ENCODE measurements at places on chromosomes 2 and 18. TPM values are rescaled to one million over a fixed set of nuclear protein-coding genes. Genes with fewer than 3 reads are reported as not detected.

RIT2 gene
- polyA plus RNA-seq = 1.9 TPM

REG3G gene
- polyA plus RNA-seq = 5.0 TPM

GKN1 gene
- not detected for polyA plus RNA-seq

ACVR1C gene
- polyA plus RNA-seq = 25.6 TPM

MYCN gene
- polyA plus RNA-seq = 17.9 TPM

GRCh38 chr2:15577071-15577735 lies 14.5 kb upstream of the DDX1 start:
- DNase-seq = peak; percentile 83

DNA sequence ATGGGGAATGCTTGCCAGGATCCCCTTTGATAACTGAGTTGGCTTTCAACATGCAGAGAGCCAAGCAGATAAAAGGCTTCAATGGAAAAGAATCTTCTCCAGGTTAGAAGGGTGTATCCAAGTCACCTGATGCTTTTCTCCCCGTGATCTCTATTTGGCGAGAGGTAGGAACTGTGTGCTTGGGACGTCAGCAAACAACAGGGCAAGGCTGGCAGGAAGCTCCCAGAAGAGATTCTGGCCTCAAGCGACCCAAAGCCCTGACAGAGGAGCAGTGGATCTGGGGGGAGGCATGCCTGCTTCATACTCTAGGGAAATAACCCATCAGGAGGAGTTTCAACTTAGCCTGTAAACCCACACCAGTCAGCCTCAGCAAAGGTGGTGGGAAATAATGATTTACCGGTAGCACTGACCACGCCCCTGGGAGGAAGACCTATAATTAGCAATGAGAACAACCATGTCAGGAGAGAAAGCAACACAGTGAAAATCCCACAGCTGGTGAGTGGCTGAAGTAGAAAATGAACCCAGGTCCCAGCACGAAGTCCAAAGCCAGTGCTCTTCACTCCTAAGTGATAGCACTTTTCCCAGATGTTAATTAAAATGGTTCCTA lies 76.3 kb upstream of the SEC11C start:
- DNase-seq = peak; percentile 21

GRCh38 chr18:36327352-36328316 lies 30.1 kb downstream of the FHOD3 start:
- no peak for DNase-seq

DNA sequence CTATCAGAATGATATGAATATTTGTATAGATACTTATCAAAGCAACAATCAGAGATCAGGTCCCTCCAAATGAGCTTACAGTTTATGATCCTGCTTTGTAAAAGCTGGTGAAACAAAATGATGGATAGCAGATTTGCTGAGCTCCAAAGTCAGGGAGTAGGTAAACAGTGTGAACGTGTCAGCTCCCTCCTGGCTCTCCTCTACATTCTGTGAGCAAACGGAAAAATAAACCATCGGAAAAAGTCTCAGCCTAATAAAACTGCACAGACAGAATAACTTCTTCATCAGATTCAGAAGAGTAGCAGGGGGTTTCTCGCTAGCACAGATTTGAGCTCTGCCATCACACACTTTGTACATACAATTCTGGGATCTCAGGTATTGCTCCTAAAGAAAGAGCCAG lies 51.3 kb downstream of the BCL11A start:
- no peak for DNase-seq

DNA sequence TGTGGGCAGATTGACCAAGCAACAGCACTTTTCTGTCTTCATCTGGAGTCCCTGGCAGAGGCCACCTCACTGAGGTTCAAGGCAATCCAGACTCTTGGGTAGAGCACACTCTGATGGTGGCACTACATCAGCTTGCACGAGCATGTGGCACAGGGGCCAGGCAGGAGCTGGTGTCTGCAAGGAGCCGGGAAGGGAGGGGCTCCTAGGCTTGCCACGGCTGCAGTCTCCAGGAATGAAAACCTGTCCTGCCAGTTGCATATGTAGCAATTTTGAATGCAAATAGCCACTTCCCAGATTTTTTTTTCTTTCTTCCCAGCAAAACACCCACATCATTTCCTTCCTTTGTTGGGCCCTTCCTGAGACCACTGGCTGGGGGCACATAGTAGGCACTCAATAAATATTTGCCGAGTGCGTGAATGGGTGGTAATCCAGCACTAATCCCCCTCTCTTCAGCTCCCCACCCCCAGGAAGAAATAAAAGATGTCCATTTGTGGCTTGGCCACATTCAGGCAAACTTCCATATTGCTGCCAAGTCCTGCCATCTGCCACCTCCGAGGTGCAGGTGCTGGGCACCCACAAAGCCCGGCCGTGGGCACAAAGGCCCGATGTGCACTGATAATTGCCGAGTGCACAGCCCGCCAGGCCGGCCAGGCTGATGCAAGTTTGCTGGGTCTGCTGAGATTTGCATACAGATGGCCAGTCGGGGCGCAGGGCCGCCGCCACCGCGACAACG lies 72.4 kb downstream of the MYCN start:
- DNase-seq = peak; percentile 79

DNA sequence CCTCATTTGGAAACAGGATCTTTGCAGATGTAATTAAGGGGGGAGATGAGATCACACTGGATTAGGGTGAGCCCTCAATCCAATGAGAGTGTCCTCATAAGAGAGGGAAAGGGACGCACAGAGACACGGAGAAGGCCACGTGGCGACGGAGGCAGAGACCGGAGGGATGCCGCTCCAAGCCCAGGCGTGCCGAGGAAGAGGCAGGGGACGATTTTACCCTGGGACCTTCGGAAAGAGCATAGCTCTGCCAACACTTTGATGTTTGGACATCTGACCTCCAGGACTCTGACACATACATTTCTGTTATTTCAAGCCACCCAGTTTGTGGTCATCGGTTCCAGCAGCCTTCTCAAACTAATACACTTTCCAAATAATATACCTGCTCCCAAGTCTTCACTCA lies 84.4 kb upstream of the ZCCHC2 start:
- no peak for DNase-seq

DNA sequence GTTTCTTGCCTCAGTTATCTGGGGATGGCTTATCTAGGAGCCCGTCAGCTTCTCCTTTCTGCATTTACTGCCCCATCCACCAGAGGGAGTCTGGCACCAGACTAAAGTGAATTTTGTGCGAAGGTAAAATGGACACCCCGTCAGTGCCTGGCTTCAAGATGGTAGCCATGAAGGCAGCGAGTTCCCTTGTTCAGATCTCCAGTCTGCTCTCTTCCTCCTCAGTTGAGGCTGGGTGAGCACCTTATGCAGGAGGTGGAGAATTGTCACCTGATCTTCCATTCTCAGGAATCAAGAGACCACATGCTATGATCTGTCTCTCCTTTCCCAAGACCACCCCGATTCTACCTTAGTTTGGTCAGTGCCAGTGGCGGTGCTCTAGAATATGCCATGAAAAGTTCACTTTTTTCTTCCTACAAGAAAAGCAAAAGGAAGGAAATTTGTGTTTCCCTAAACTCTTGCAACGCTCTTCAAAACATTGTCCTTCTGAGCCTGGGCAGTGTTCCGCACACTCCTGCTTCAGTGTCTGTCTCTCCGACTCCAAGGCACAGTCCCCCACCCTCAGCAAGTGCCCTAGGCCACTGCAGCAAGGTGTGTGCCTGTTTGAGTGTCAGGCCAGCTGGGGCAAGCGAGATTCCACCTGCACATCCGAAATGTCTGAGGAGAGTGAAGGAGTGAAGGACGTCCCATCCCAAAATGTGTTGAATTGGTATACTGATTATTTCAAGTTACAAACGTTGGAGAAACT lies 168.6 kb downstream of the SS18 start:
- DNase-seq = no peak

DNA sequence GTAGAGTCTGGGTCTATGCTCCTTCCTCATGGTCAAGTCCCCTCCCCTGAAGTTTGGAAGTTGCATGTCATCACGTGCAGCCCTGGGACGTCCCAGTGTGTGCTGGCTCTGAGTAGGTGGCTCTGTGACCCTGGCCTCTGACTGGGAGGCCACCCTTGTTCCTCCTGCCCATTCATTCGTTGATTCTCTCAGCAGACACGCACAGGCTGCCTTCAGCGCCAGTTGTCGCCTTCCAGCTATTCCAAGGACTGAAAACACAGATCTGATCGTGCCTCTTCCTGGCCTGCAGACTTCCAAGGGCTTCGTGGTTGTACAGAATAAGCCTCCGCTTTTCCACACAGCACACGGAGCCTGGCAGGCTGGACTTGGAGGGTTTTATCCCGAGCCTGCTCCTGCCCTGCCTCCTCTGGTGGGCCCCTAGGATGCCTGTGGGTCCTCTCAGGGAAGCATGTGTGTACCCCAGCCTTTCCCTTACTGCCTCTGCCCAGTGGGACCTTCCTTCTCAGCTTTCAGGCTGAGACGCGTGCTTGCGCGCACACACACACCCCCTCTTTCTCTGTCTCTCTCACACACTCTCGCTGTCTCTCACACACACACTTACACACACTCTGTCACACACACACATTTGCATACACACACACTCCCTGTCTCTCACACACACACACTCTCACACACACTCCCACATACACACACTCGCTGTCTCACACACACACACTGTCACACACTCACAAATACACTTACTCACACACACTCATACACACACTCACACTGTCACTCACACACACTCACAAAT lies 17.7 kb downstream of the SH3BP4 start:
- DNase-seq = no peak

DNA sequence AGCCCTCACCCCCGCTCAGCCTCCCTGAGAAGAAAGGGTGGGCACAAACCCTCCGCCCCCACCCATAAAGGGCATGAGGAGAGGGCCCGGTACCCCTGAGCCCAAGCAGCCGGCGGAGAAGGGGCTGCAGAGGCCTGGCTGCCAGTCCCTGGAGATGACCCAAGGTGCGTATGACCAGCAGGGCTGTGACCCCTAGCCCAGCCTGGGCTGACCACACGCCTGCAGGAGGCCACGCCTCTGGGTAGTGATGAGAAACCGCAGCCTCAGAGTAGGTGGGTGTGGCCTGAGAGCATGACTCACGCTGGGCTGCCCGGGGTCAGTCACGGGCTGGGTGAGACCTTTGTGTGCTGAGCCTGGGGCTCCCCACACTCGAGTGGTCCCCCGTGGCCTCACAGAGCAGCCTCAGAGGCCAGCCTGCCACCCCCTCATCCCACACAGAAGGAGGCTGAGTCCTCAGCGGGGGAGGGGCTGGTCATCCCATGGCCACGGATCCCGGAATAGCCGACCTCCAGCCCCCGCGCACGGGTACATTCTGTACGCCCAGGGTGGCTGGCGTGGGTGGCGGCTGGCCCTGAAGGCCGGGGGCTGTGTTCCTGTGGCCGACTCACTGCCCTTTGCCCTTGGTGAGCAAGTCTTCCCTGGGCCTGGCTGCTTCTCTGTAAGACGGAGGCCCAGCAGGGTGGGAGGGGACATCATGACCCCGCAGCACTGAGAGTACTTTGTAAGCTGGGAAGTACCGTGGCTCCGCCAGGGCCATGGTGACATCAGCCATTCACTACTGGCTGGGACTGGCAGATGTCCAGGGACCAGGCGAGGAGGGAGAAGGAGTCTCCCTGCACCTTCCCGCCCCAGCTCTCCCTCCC lies 110.8 kb upstream of the OTOS start:
- DNase-seq = peak; percentile 91

GRCh38 chr18:21330122-21330701 lies 88.2 kb downstream of the GREB1L start:
- DNase-seq = peak; percentile 86

DNA sequence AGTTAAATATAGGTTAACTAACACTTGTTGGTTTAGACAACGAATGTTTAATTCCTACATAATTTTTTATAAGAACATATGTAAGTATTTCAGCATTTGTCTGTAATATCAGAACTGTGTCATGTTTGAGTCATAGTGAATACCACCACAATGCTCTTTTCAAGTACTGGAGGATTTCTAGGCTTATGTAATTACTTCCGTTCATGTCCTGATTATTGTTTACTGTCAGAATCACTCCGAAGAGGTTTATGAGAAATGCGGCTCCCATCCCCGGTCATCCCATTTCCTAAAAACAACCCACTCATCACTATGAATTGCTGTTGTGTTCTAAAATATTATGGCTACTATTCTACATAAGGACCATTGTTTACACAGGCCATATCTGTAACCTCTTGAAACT lies 45.1 kb downstream of the CDH19 start:
- DNase-seq = no peak

GRCh38 chr2:71380665-71381064 lies 49.1 kb downstream of the ZNF638 start:
- DNase-seq = no peak

DNA sequence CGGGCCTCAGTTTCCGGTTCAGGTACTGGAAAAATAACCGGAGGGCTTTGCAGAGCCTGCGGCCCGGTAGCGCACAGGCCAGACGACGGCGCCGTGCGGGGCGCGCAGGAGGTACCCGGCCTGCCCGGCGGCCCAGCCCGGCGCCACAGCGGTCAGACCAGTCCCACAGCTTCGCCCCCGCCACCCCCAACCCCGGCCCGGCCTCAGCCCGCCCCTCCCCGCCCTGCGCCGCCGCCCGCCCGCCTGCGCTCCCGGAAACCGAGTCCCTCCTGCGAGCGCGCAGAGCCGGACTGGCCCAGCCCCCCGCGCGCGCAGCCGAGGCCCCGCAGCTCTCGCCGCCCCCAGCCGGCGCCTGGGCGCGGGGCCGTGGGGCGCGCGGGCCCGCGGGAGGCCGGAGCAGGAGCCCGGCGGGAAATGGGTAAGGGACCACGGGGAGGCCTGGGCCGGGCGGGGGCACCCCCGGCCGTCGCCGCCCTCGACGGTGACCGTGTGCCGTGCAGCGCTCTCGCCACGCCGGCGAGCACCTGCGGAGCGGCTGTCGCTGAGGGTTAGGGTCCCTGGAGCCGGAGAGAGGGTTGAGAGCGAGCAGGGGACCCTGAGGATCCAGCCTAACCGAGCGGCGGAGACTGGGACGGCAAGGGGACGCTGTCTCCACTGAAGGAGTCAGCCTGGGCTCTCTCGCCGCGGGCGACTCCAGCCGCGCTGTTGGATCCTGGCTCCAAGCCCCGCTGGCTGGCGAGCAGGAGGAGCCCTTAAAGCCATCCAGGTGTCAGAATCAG lies 16.5 kb upstream of the PSD4 start:
- peak; percentile 79 for DNase-seq

DNA sequence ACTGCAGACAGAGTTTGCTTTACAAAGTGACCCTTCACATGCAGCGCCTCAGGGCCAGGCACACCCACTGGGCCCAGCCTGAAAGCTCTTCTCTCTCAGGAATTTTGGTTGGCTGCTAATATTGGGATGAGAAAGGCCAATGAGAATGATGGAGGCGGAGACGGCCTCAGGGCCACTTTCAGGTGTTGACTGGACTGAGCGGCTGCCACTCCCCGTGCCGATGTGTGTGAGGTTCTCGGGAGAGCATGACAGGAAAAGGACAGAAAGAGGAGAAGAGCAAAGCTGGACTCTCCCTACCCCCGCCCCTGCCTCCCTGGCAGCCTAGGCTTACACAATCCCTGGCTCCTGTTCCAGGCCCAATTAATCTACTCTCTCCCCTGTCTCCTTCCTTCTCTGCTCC lies 155.7 kb downstream of the CELF4 start:
- DNase-seq = no peak

DNA sequence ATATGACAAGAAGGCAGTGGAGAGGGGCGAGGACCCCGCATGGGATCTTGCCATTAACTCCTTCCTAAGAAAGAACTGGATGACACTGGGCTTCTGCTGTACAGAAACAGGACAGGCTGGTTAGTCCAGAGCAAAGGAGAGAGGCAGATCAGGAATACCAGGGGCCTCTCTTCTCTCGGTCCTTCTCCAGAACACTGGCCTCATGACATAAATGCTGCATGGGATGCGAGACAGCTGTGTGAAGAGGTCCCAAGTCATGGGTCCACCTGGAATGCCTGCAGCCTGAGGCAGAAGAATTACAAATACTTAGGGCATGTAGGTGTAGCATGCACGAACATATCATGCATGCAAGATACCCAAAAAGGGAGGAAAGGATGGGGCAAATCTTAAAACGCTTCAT lies 9.1 kb downstream of the MBOAT2 start:
- no peak for DNase-seq

- DNase-seq = no peak
These were observed 32.3 kb downstream of the ITSN2 start for GRCh38 chr2:24328010-24328409.

All from large intestine (tissue), 12 donors.